ENCODE measurements at places on chromosomes 2 and 18.

DNA sequence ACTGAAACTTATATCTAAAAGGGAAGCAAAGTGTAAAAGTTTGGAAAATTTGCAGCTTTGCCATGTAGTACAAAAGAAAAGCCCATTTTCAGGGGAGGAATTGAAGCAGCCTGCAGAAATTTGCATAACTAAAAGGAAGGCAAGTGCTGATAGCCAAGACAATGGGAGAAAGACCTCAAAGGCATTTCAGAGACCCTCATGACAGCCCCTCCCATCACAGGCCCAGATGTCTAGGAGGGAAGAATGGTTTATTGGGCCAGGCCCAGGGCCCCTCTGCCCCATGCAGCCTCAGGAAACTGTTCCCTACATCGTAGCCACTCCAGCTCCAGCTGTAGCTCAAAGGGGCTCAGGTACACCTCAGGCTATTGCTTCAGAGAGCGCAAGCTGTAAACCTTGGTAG lies 14.4 kb upstream of the WDR75 start:
- DNase-seq, result no peak

DNA sequence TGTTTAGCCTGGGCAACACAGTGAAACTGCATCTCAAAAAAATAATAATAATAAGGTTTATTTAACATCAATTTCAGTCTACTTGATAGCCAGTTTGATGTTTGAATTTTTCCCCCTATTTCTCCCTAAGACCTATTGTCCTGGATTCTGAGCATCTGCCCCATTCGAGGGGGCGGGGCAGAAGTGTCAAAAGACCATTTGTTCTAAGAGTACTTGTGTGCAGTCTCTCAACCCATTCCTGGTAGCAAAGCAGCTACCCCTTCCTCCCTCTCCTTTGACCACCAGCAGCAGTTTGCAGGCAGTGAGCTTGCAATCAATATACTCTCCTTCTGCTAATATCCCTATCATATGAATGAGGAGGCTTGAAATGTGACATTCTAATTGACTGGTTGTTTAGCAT lies 71.9 kb downstream of the VWC2L start:
- no peak for DNase-seq

DNA sequence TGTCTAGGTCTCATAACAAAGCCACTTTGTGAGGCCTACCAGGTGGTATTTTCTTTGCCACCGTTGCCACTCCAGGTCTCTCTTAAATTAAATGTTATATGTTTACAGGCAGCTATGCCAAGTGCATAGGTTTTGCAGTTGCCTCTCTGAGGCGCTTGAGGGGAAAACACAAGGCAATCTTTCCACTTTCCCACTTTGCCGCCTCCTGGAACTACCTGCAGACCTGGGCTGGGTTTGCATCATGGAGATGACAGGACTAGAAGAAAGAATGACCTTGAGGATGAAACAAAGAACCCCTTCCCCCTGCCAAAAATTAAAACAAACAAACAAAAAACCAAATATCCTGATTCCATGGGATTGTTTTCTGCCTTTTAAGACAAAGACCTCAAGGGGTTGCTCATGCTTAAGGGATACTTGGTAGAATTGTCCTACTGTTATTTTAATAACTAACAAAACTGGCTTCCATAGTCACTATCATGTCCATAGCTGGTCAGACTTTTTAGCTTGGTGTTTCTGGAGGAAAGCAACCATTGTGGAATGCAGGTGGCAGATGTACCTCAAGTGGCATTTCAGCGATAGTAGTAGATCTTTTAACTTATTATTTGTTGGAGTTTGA lies 159.9 kb downstream of the PRPF40A start:
- no peak for DNase-seq

DNA sequence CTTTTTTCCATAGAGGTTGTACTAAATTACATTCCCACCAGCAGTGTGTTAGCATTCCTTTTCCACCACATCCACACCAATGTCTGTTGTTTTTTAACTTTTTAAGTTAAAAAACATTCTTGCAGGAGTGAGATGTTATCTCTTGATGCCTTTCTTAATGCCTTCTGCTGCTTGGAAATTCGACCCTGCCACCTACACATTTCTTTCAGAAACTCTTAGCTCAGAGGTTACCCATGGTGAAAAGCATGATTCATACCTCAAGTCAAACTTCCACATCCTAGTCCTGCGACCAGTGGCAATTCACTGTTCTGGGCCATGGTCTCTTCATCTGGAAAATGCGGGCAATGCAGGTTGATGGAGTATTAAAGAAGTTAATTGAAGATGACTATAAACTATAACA lies 12.7 kb upstream of the HNMT start:
- DNase-seq, result no peak

DNA sequence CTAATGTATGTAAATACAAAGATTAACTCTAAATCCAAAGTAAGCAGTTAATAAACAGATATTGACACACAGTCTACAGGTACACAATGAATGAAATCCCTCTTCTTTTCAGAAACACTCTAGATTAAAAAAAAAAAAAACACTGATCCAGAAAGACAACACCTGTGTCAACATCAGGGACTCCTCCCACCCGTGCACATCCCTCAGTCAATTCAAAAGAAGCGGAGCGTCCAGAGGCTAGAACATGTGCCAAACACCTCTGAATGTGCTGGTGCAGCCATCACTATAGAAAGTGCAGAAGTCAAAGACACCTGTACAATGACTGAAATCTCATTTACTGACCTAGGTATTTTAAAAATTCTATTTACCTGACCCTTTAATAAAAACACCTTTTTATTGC lies 622.6 kb upstream of the ID2 start:
- no peak for DNase-seq

GRCh38 chr2:184793176-184793575 lies 194.8 kb downstream of the ZNF804A start:
- DNase-seq, result no peak

DNA sequence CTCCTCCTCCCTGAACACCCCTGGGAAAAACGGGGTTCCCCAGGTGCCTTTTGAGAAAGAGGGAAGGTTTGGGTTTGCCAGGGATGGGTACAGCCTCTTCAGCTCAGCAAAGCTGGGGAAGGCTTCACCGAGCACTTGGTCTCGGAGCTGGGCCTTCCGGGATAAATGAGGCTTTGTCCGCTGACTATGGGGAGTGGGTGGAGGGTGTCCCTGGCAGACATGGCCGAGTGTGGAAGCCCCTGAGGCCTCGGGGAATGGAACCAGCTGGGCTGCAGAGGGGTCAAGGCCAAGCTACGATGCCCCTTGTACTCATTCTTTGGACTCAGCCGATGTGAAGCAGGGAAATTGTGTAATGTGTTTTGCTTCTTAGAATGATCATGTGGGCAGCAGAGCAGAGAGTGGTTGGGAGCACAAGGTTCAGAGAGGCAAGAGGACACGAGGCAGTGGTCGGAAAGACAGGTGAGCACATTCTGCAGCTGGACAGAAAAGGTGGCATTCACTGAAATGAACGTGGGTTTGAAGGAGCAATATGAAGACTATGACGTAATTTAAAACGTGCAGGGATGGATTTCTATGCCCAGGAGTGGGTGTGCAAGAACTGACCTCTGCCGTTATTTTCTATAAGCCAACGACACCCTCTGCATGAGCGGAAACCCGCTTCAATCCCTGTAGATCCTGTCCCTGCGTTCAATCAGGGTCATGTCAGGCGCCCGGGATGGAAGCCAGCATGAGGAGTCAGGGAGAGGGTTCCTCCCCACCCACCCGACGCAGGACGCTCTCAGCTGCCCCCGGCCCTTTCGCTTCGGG lies 142.6 kb downstream of the PXDN start:
- DNase-seq, result no peak

DNA sequence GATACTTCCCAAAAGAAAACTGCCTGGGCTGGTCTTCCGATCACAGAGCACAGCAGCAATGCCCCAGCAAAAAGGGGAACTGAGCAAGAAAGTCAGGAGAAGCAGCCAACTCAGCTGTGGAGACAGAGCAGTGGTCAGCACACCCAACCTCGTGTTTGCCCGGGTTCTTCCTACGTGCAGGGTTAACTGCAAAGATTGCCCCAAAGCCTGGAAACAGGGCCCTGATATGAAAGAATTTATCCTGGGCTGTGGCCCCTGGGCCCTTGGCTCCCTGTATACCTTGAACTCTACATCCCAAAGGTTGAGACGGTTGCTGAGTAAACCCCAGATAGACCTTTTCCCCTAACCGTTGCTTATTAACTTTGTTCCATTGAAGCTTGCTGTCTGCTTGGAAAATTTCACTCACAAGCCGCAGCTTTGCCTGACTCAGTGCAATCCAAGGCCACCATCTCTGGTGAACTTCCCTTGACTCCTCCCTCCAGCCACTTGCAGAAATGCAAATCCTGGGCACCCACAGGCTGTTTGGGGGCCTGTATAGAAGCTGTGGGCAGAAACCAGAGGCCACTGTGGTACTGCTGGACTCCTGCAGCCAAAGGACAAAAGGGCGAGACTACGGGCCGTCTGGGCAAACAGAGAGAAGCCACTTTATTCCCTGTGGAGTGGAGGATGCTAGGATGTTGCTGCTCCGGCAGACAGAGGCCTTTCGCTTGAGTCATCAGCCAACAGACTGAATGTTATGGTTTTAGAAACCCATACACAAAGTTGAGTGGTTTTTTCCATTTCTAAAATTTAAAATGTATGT lies 18.2 kb downstream of the NRP2 start:
- DNase-seq, result no peak

- no peak for DNase-seq
Observed at GRCh38 chr2:219728991-219729487, 101.6 kb downstream of the SLC4A3 start.

DNA sequence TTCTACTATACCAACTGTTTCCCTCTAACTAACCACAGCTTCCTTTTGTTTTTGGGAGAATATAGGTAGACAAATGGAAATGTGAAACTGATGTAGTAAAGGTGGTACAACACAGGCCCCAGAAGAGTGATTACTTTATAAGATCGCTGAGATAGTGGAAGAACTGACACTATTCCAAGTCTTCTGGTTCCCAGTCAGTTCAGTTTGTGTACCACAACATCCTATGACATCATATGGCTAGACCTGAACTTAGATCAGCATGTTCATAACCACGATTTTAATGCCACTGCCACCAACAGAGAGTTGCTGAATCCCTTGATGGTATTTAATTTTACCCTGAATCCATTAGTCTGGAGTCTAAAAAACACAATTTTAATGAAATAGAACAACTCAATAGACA lies 328.9 kb downstream of the GPD2 start:
- DNase-seq, result no peak

- DNase-seq, result no peak
Observed at GRCh38 chr2:58155160-58155778, 85.9 kb downstream of the FANCL start.

DNA sequence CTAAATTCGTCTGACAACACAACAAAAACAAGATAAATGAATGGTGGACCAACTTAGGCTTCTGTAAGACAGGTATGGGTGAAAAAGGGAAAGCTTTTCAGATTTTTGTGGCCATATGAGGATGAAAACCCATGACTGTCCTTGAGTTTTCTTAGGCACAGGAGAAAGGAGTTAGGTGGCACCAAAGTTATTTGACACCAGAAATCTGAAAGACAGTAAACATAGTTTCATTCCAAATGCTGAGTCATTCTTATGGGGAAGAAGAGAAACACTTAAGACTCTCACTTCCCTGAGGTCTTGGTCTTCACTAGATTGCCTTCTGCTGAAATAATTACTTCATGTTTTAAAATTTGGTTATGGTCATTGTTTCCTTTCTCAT lies 5.2 kb upstream of the GPD2 start:
- peak; percentile 15 for DNase-seq

GRCh38 chr2:186909095-186909494 lies 60.1 kb upstream of the ZSWIM2 start:
- no peak for DNase-seq

DNA sequence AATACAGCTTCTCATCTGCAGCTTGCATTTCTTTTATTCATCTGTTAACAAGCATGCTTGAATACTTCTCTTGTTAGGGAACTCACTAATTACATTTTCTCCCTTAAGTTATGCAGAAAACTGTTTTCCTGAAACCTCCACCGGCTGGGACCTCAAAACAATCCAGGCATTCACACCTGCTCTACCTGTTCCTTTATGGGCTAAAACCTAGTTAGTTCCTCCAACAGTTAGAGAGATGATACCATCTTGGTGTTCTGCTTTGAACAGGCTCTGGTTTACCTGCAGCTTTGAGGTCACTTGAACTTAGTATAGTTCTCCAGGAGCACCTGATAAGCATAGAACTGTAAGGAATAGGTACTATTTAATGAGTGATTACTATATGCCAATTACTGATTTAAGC lies 6.1 kb downstream of the PLEK start:
- DNase-seq, result no peak

DNA sequence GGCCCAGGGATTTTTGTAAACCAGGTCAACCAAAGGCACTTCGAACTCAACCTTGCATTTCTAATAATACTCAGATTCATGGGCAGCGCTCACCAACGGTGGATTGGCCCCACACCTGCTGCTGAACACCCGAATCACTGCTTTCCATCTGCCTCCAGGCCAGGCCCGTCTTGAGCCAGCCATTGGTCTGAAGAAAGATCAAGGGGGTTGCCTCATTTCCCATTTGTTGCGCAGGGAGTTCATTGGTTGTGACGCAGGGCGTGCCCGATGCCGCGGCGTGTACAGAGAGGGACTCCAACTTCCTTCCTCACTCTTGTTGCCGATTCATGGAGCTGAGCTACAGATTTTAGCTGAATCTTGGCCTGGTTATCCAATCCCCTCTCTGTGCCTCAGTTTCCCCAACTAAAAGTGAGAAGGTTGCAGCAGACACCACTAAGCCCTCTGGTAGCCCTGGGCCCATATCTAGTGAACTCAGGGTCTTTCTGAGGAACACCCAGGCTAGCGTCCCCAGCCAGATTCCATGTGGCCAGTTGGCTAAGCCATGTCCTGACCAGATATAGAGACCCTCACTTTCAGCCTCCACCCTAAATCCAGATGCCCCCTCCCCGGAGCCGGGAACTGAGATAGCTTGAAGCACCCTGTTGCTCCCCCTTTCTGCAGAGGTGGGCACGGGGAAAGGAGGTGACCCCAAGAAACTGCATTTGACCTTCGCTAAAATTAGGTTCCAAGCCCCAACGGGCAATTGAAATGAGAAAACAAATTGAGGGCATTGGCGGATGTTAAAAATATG lies 60.9 kb upstream of the HPCAL1 start:
- no peak for DNase-seq

- no peak for DNase-seq
Observed at GRCh38 chr2:44135771-44136170, 32.9 kb upstream of the PPM1B start.

DNA sequence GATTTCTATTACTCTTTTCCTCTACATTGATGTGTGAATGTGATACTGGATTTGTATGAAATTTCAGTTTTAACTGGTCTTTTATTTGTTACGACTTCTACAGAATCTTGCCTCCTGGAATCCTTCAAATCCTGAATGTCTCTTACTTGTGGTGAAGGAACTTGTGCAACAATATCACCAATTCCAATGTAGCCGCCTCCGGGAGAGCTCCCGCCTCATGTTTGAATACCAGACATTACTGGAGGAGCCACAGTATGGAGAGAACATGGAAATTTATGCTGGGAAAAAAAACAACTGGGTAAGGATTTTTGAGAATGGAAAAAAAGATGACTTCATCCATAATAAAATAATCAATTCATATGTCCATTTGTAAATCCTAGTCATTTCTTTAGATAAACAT lies 134.6 kb downstream of the BABAM2 start:
- DNase-seq, result no peak

DNA sequence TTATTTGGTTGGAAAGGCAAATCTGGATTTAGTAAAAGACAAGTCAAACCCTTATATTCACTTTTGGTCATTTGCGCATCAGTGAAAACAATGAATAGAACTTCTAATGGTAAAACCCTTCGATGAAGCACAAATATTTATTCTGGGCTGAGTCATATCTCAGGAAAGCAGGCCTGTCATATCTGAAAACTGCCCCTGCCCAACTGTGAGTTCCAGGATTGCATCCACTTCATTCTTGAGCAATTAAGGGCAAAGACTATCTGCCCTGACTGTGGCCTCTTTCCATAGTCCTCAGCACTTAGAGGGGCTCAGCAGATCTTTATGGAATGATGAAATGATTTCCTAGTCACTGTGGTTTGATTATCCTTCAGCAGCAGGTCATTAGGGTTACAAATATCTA lies 795.2 kb upstream of the ID2 start:
- DNase-seq, result no peak

All from GM12892 (cell line).